ENCODE measurements at places on chromosomes 6 and 20. TPM values are rescaled to one million over a fixed set of nuclear protein-coding genes. Genes with fewer than 3 reads are reported as not detected.

- no peak for DNase-seq
These were observed 169.9 kb downstream of the QRSL1 start for GRCh38 chr6:106799031-106799894.

GRCh38 chr6:78614961-78615360 is 252.4 kb upstream of the IRAK1BP1 start:
- no peak for DNase-seq

- no peak for DNase-seq
These were observed 101.5 kb upstream of the MARCKS start for GRCh38 chr6:113755449-113756289.

DNA sequence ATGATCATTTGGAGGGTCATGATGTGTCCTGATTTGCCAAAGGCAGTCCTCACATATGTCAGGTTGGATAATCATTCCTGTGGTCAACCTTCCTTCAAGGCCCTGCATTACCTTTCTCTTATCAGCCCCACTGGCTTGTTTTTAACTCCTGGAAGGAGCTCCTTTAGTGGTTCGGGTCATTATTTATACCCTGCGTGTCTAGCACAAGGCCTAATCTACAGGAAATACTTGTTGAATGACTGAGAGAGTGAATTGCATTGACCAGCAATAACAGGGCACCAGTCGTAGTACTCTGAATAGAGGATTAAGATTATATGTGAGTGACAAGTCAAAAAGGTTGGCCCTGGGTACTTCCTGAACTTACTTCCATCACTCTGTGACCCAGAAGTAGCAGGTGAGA is 4.5 kb downstream of the HIVEP2 start:
- no peak for DNase-seq

Gene ESR1
- polyA plus RNA-seq: not detected

DNA sequence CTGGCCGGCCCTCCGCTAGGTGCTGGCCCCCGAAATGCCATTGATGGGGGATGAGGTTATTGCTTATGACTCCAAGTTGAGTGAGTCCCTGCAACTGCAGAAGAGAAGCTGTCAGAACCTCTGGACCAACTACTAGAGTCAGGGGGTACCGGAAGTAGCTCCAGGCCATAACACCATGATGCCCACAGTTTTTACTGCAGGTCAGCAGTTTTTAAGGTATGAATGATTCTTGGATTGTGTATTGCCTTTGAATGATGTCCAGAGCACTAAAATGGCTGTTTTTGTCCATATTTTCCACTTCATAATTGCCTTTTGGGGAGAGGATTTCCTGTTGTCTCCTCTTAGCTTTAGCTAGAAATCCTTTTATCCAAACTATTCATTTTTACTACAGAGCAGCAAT is 148.4 kb downstream of the PDE10A start:
- no peak for DNase-seq

Gene LST1
- not detected for polyA plus RNA-seq

DNA sequence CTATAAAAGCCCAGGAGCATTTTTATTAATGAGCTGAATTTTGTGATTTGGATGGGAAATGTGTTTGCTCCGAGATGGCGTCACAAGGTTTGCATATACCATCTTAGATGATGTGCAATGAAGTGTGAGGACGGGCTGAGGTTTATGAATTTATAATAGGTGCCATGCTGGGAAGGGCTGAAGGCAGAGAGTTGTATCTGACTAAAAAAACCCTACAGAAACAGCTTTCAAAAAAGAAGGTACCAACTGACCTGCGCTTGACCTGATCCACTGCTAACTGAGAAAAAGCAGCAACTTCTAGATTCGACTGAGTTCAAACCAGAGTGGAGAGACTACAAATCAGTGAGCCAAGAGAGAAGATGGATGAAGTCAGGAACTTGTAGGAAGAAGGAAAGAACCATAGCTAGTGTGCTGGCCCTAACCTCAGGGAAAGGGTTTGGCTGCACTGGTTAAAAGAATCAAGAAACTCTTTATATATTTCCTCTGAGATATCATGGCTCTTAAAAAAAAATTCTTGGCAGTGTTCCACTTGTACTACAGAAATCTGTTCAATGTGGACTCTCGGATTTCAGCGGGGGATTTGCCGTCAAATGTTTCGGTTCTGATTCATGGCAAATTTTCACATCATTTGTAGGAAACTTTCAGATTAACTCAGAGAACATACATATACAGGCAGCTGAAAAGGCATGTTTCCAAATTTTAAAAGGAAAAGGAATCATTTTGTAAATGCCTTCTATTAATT is 56.5 kb upstream of the HDGFL1 start:
- DNase-seq: no peak

All from SK-N-SH (cell line).